ENCODE measurements at places on chromosomes 1 and 21.

GRCh38 chr1:170927955-170928840 is 7.1 kb upstream of the MROH9 start:
- no peak for DNase-seq

- DNase-seq = no peak
Observed at GRCh38 chr1:77188770-77189169, 30.5 kb downstream of the PIGK start.

DNA sequence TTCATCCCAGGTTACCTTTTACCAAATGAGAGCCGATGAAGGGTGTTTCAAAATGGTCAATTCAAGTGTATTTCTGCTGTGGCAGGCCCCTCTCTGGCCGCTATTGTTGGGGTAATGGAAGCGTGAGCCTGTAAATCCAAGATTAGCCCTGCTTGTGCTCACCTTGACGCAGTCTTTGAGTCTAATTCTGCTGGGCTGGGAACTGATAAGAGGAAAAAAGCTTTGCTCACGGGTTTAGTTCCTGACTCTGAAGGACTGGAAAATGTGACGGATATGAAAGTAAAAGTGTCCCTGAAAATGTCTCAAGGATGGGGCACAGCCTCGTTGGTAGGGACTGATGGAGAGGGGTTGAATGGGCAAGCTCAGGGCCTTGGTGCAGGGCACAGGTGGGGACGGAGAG is 125.9 kb upstream of the GALNT2 start:
- DNase-seq = no peak

DNA sequence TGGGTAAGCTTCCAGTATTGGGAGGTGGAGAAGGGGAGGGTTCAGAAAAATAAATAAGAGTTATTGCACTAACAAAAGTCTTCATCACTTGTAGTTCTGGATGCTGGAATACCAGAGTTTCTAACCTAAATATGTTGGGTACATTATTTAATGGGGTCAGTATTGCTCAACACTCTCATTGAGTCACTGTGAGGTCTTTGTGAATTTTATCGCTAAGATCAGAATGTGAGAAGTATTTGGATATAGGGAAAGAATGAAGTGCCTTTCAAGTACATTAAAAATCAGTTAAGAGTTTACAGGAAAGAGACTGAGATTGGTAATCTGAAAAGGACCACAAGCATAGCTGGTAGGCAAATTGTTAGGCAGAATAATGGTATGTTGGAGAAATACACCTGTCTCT is 8.8 kb downstream of the SNRPE start:
- no peak for DNase-seq

GRCh38 chr1:224329484-224329841 is 509 bp downstream of the NVL start:
- no peak for DNase-seq

DNA sequence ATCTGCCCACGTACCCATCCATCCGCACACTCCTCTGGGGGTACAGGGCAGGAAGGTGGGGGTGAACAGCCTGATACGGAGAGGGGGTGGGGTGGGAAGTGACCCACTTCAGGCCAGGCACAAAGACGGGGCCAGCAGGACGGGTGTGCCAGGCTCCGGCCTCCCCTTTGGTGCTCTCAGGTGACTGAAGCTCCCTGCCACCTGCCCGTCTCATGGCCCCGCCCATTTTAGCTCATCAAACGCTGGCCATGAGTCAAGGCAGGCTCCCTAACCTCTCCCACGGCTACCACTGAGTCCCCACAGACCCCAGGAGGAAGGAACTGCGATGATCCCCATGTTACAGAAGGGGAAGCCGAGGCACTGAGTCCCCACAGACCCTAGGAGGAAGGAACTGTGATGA is 109.6 kb downstream of the CRYAA start:
- no peak for DNase-seq

DNA sequence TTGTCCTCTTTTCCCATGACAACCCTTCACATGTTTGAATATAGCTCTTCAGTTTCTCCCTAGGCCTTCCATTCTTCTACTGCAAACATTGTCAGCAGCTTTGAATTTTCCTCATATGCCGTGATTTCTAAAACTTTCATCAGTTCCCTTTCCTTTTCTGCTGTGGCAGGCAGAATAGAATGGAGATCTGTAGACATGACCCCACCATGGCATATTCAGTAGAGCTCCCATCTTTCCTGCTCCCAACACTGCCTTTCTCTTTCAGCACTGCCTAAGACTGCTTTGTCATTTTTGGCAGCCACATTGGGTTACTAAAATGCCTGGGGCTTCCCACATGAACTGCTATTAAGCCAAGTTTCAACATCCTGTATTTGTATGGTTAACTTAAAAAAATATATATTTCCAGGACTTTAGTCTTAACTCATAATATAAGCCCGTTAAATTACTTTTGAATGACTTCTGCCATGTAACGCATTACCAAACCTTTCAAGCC is 60.9 kb downstream of the TBX19 start:
- DNase-seq = no peak

DNA sequence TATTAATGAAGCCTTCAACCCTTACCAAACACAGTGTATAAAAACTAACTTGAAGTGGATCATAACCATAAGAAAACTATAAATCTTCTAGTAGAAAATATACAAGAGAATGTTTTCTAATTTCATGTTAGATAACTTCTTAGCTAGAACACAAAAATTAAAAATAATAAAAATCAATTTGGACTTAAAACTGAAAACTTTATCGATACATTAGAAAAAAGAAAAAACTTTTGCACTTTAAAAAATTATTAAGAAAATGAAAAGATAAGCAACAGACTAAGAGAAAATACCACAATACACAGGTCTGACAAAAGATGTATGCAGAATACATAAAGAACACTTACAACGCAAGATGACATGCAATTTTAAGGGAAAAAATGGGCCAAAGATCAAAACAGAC is 8.7 kb downstream of the COP1 start:
- no peak for DNase-seq
